Smooth muscle cell of the brain vasculature (primary cell): ENCODE measurements at places on chromosomes 16 and 17.
A peak's percentile ranks its signal among the peaks of the same experiment; 100 is the strongest.

DNA sequence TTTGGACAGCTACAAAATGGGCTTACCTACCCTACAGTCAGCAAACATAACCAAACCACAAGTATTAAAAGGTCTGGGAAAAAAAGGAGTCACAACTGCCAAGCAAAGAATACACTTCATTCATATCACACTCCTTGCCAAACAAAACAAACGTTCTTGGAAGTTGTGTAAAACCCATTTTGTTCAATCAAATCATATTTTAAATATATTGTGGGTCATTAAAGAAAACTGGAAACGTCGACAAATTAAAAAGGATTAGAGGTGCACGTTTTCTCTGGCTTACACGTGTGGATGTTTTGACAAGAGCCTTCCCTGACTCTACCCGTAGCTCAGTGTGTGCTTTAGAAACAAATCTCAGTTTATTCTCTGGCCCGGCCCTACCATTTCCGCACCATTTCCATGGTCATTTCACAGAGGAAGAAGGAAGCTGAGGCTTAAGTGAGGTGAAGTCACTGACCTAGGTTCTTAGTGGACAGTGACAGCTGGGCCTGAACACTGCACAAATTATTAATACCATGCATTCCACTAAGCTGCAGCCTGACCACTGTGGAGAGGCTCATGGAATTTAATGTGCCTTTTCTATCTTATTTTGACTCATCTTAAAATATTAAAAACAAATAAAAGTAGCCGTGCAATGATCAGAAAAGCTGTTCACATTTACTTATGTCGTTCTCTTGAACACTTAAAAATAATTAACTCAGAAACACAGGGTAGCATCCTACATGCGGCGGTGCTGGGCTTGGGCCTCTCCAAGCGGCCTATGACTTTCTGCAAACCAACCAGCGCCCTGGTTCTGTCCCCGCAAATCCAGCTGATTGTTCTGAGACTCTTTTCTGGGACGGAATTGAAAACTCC lies 968 bp downstream of the CEP112 start:
- DNase-seq = no peak

DNA sequence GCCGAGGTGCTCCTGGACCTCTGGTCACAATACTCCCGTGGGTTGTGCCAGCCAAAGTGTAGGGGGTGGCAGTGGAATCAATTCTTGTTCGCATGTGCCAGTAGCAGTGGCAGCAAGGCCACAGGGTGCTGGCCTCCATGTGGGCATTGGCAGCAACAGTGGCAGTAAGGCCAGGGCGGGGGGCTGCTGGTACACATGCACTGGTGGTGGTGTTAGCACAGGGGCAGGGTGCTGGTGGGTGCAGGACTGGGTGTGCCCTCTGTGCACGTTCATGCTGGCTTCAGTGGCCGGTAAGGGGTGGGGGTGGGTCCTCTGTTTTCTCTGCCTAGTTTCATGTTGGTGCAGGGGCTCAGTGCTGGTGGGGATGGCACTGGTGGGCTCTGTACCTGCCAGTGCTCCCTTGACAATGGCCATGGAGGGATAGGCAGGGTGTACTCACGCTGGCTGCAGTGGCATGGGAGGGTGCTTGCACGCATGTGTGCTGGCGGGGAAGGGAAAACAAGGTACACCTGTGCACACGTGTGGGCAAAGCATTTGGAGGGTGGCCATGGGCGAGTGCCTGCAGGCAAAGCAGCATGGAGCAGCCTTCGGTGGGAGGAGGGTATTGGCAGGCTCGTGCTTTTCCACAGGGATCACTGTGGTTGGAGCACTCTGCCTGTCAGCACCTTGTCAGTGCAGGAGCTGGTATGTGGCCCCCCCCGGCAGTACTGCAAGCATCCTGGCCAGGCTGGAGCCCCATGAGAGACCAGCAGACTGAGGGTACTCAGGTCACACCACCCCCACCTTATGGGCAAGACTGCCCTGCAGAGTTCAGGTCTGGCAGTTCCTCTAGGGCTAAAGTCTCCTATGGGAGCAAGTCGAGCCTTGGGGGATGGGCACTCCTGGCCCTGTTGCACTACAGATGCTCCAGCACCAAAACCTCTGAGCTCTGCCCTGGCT lies 35.8 kb downstream of the NF1 start:
- DNase-seq = no peak

GRCh38 chr17:78555746-78556401 lies 21.3 kb downstream of the DNAH17 start:
- no peak for DNase-seq

DNA sequence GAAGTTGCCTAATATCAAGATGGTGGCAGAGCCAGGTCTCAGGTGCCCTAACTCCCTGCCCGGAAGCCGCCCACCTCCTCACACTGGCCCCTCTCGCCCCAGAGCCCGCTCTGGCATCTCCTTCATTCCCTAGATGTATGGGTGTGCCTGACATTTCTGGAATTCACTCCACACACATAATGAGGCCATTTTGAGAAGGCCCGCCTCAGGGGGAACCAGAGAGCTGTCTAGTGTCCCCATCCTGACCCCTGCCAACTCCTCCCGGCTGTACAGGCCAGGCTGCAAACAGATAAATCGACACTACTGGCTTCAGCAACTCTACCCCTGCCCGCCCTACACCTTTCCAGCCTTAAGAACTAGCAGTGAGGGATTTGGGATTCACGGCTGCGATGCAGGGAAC lies 7.7 kb downstream of the WNT3 start:
- no peak for DNase-seq

DNA sequence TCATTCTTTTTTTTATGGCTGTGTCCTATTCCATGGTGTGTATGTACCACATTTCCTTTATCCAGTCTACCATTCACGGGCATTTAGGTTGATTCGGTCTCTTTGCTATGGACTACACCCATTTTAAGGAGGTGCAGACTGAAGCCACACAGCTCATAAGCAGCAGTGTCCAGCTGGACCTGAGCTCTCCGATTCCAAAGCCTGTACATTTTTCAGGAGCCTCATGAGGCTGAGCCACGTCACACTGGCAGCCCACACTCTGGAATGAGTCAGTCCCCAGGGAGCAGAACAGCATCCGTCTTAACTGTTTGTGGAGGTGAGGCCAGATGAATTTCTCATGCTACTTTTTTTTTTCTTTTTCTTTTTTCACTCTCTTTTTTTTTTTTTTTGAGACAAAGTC lies 116.1 kb downstream of the C16orf95 start:
- peak; percentile 96 for DNase-seq

DNA sequence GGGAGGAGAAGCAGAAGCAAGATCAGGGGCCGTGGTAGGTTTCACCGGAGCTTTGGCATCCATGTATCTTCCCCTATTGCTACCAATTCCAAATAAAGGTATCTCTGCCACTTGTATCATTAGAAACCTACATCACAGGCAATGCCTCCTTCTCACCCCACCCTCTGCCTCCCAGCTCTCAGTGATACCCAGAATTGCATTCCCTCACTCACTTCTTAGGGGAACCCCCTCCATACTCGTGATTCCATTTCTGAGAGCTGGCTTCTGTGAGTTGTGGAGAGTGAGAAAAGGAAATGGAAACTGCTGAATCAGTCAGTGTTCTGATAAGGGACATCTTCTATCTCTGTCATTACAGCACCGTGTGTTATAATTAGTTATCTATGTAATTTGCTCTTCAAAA lies 2.3 kb upstream of the CCL3 start:
- DNase-seq = no peak

GRCh38 chr17:14904386-14904785 lies 360.7 kb downstream of the PMP22 start:
- no peak for DNase-seq

- DNase-seq = no peak
These were observed 28.2 kb downstream of the MAP1LC3B start for GRCh38 chr16:87420026-87421002.

GRCh38 chr17:74431568-74432423 lies at the start of gene GPRC5C:
TSS of gene GPRC5C (plus strand) at chr17:74432088. CDS start at chr17:74439777, 7,689 bp downstream.
- DNase-seq = no peak

GRCh38 chr17:68777856-68778694 lies 176.9 kb upstream of the FAM20A start:
- no peak for DNase-seq

DNA sequence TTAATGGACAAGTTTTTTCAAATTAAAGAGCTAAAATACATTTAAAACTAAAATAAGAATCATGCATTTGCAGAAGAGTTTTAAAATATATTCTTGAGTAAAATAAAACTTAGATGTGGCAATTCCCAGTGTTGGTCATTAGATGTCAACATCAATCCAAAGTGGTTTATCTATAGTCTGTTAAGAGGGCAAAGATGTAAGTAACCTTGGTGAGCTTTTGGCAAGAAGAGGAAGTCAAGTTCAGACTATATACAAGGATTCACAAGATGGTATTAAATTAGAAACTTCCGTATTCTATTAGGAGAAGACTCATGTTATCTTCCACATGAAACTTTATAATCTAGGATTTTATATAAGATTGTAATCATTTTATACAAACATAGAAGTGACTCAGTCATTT lies 73.1 kb downstream of the CEP95 start:
- no peak for DNase-seq

- no peak for DNase-seq
These were observed 54.7 kb downstream of the NXN start for GRCh38 chr17:924711-925475.

GRCh38 chr16:10280262-10281170 lies 98.3 kb upstream of the GRIN2A start:
- DNase-seq = no peak

- DNase-seq = no peak
These were observed 8.1 kb downstream of the NFATC2IP start for GRCh38 chr16:28958836-28959235.

GRCh38 chr17:78255953-78256706 lies 24.7 kb downstream of the TMEM235 start:
- DNase-seq = no peak

GRCh38 chr17:41620583-41621434 lies 3.6 kb downstream of the KRT17 start:
- DNase-seq = no peak

DNA sequence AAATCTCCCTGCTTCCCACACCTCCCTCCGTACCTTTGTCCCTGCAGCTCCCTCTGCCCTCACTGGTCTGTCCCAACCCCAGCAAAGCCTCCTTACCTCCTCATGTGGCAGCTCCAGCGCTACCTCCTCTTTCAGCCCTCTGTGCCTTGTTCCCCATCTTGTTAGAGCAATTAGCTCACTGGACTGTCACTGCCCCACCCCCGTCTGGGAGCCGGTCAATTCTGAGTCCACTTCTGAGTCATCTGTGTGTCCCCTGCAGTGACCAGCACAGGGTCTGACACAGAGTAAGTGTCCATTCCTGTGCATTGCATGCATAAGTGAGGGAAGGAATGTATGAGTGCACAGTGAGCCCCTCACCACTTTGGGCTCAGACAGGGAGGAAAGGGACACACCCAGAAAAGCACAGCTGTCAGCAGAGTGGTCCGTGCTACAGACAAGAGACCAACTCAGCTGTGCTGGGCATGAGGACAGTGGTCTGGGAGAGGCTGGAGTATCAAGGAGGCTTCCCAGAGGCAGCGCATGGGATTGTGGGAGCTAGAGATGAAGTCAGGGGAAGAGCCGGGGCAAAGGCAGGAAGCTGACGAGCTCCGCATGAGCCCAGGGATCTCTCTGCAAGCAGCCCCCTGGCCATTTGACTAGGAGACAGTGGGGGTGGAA lies 45.9 kb downstream of the PITPNM3 start:
- no peak for DNase-seq

GRCh38 chr16:73610160-73610559 lies 562.2 kb upstream of the ZFHX3 start:
- no peak for DNase-seq

- DNase-seq = no peak
These were observed 546 bp upstream of the PSMD7 start for GRCh38 chr16:74296104-74296431.

DNA sequence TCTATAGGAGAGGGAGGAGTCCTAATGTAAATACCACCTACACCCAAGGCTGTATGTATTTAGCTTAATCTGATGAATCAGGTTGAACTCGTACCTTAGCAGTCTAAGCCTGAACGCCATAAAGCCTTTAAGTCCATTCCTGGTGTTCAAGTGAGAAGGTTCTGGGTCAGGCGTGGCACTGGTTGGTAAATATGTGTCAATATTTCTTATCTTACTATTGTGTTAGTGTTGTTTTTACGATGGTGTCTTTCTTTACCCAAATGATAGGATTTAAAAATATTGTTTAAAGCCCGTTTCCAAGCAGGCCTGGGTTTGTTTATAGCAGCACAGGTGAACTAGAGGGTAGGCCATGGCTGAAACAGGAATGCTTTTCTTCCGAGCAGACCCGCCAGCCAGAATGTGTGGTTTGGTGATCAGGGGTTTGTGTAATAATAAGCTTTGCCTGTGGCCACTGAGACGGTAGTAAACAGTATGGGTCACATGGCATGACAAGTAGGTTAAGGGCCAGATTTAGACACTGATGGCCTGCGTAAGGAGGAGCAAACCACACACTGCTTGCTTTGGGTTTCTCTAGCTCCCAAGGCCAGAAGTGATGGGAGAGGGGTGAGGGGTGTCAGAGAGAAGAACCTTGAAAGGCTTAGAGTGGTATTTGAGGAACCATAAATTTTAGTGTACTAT lies 3.3 kb downstream of the TMEM94 start:
- DNase-seq = no peak

DNA sequence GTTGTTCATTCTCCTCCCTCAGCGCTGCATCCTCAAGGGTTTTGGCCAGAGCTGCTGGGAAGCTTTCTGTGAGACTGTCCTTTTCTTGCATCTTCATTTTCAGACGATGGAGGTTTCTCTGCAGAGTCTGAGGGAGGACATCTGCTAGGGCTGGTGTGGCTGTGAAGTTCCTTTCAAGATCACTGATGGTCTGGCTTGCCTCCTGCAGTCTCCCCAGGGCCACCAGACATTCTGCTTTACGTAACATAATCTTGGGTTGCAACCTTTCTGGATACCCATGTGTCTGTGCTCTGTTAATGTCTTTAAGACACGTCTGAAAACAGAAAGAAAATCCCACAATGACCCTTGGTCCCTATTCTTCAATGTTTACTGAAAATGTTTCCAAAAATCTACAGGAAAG lies 29.0 kb downstream of the SMYD4 start:
- DNase-seq = no peak

- DNase-seq = no peak
These were observed 239.1 kb upstream of the TOX3 start for GRCh38 chr16:52786091-52786490.

DNA sequence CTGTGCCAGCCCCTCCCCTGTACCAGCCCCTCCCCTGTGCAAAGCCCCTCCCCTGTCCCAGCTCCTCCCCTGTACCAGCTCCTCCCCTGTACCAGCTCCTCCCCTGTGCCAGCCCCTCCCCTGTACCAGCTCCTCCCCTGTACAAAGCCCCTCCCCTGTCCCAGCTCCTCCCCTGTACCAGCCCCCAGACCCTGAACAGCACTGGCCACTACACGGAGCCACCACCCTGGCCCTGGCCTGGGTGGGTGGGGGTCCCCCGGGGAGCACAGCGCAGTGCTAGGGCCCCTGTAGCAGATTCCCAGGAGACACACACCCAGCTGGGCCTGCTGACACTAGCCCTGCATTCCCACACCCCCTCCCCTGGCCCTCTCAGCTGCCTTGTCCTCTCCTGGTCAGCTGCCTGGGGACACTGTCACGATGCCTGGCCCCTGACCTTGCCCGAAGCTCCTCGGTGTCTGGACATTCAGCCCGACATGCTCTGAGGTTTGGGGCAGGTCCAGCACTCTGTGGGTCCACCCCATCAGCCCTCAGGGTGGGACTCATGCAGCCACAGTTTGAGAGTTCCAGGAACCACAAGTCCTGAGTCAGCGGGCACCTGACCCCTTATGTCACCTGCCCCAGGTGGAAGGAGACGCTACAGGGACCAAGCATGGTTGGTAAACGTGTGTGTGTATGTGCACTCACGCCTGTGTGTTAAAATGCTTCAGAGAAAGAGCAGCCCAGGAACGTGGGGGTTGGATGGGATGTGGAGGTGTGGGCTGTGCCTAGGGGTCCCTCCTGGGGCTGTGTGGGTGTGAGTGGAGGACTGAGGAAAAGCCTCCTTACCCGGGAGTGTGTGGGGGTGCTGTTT lies 114.2 kb downstream of the METRNL start:
- no peak for DNase-seq
